Head of caudate nucleus (tissue), 42 donors: ENCODE measurements at places on chromosomes 16 and 17.
A peak's percentile ranks its signal among the peaks of the same experiment; 100 is the strongest.

GRCh38 chr17:77923776-77924513 is 34.6 kb upstream of the TNRC6C start:
- DNase-seq = no peak

DNA sequence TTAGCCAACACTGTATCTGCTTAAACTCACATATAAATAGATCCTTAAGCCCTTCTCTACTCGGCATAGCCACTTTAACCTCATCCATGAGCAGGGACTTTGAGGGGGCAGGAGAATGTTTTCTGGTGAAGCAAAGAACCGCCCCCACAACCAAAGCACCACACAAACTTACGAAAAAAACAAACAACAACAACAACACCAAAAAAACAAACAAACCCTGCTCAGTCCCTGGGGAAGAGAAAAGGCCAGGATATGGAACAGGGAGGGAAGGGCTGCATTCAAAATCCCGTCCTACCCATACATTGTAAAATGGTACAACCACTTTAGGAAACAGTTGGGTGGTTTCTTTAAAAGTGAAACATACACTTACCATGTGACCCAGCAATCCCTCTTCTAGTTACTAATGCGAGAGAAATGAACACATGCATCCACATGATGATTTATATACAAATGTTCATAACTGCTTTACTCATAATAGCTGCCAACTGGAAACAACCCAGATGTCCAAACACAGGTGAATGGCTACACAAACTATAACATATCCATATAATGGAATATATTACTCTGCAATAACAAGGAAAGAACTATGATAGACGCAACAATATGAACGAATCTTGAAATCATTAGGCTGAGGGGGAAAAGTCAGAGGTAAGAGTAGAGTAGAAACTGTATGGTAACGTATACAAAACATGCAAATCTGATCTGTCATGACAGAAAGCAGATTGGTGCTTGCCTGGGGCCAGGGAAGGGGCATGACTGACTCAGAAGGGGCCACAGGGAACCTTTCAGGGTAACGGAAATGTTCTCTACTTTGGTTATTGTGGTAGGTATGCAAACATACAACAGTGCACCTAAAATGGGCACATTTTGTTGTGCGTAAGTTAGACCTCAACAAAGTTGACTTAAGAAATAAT is 37.7 kb upstream of the TOB1 start:
- DNase-seq = no peak

GRCh38 chr16:74699666-74700065 is 996 bp downstream of the MLKL start:
- no peak for DNase-seq

- no peak for DNase-seq
These were observed 7.8 kb upstream of the BIRC5 start for GRCh38 chr17:78206298-78206697.

DNA sequence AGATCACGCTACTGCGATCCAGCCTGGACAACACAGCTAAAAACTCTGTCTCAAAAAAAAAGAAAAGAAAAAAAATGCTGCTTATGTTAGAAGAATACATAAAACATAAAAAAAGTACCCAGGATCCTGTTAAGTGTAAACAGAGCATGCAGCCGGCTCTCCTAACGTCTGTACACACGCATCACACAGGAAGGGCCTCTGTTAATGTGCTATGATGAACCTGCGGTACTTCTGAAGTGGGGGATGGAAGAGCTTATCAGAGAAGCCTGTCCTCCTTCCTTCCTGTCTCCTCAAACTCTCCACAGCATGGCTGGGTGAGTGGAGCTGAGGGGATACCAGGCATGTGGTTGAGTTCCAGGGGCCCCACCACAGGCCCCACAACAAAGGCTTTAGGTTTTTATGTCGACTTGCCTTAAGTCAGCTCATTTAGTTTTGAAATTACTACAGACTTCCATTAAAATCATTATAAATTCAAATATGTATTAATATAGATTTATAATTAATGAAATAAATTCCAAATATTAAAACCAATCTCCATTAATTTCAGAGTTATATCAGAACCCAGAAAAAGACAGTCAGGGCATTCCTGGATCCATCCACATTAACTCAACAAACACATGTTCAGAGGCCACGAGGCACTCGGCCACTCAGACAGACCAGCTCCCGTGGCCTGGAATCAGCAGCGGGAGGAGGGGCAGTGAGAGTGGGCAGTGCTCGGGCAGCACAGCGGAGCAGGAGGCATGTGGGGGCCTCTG is 11.7 kb downstream of the CCDC57 start:
- DNase-seq = no peak

- peak; percentile 86 for DNase-seq
These were observed 1.2 kb downstream of the TMC6 start for GRCh38 chr17:78127239-78127887.

DNA sequence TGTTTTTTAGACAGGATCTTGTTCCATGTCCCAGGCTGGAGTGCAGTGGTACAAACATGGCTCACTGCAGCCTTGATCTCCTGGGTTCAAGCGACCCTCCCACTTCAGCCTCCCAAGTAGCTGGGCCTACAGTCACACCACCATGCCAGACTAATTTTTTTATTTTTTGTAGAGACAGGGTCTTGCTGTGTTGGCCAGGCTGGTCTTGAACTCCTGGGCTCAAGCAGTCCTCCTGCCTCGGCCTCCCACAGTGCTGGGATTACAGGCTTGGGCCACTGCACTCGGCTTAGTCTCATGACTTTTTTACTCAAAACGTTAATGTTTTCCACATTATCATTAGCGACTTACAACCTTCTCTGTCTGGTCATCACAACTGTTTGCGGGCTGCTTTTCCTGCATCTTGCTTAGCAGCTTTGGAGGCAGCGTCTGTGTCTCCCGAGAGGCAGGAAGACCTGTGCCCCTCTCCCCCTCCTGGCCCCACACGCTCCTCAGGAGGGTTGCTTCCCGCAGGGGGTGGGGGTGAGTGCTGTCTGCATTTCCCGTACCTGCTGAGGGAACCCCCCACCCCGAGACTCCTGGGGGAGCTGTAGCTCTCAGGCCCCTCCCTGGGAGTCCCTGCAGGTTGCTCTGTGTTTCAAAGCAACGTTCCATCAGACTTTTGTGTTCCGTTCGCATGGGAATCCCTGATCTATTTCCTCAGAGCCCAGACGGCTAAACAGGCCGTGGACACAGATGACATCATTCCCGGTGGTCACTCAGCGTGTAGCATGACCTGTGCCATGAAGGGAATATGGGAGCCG is 52.6 kb downstream of the PGS1 start:
- no peak for DNase-seq
